ENCODE measurements at places on chromosomes 16 and 17.

GRCh38 chr17:52297230-52298010 is 138.9 kb upstream of the CA10 start:
- DNase-seq, result no peak

GRCh38 chr17:57266902-57267311 is 10.6 kb downstream of the MSI2 start:
- no peak for DNase-seq

- DNase-seq, result no peak
Measured at GRCh38 chr17:72774236-72774635, 318.3 kb downstream of the SLC39A11 start.

- DNase-seq, result peak; percentile 74
Measured at GRCh38 chr17:32609085-32609484, 122.3 kb downstream of the CDK5R1 start.

GRCh38 chr17:21460358-21460757 is 84.2 kb downstream of the KCNJ12 start:
- no peak for DNase-seq

DNA sequence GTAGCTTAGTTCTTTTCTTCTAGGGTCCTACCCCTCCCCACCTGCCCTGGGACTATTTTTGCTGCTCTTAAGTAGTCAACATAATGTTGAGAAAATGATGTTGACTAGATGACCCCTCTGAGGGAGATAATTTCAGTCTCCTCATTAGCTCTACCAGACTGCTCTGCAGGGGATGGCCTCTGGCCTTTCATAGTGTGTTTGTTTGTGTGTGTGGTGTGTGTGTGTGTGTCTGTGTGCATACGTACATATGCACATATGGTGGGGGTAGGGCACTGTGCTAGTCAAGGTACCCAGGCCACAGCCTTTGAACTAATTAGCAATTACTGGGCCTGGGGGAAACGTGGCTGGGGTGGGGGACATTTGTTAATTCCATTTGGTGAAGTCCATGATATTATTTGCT is 254.0 kb downstream of the SHISA9 start:
- DNase-seq, result no peak

- no peak for DNase-seq
Measured at GRCh38 chr16:55480228-55480655, 1.2 kb downstream of the MMP2 start.

- no peak for DNase-seq
Measured at GRCh38 chr16:30524575-30525568, 1.5 kb downstream of the ZNF768 start.

DNA sequence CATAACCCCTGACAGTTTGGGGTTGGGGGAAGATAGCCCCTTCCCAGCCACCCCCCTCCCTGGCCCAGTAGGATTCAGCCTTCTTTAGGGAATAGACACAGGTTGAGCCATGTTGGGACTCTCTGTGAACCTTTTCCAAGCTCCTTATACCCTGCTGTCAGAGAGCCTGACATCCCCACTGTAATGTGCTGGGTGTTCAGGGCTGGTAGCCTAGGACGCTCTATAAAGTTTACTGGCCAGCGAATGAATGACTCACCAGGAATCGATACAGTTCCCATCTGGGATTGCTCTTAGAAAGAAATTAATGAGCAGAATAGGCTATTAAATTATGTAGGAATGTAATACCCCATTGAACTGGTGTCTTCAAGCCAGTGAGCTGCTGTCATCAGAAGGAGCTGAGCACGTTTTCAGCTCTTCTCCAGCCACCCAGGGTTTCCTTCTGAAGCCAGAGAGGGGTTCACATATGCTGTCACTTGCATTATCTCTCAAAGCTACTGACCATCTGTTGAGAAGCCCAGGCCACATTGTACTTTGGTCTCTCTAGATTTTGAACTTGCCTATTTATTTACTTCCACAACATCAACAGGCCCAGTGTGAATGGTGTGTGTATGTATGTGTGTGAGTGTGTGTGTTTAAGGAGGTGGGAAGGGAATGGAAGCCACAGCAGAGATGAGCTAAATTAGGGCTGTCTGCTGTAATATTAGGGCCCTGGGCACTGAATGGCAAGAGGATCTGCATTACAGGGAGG is 64.9 kb downstream of the SPACA3 start:
- no peak for DNase-seq

GRCh38 chr16:81746566-81746965 is 32.5 kb upstream of the PLCG2 start:
- DNase-seq, result no peak

DNA sequence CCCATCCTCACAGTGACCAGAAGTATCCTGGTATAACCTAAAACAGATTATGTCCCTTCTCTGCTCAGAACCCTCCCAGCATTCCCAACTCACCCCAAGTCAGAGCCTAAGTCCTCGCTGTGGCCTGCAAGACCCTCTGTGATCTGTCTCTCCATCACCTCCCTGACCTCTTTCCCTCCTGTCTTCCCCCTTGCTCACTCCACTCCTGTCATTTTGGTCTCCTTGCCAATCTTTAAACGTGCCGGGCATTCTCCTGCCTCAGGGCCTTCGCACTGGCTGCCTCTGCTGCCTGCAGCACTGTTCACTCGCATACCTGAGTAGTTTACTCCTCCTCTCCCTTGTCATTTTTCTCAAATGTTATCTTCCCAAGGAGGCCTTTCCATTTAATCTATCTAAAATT is 97.7 kb downstream of the GSG1L start:
- DNase-seq, result no peak

DNA sequence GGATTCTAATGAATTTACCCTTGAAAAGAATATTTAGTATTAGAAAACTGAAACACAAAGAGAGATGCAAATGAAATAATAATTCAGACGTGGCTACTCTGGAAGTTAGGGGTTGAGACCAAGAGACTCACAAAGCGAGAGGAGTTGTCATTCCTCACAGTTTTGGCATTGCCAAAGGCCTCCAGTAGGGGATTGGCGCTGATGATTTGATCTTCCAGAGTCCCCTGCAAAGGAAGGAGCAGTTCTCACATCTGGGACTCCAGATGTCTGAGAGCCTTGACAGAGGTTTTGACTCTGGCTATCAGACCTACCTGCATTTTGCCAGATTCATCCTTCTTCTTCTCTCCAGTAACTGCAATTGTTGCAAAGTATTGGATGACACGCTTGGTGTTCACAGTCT is 6.6 kb downstream of the MYH8 start:
- DNase-seq, result no peak

- DNase-seq, result no peak
Measured at GRCh38 chr16:9836118-9836736, 346.0 kb downstream of the GRIN2A start.

DNA sequence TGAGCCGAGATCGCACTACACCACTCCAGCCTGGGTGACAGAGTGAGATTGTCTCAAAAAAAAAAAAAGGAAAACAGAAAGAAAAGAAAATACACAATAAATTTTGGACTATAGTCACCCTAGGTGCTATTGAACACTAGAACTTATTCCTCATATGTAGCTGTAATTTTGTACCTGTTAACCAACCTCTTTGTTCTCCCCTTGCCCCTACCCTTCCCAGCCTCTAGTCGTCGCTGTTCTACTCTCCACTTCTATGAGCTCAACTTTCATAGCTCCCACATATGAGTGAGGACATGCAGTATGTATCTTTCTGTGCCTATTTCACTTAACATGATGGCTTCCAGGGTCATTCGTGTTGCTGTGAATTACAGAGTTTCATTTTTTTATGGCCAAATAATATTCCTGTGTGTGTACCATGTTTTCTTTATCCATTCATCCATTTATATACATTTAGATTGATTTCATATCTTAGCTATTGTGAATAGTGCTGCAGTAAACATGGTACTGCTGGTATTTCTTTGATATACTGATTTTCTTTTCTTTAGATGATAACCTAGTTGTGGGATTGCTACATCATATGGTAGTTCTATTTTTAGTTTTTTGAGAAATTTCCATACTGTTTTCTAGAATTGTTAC is 28.3 kb downstream of the VPS35L start:
- peak; percentile 42 for DNase-seq

- no peak for DNase-seq
Measured at GRCh38 chr16:19872179-19872863, 12.3 kb downstream of the GPRC5B start.

DNA sequence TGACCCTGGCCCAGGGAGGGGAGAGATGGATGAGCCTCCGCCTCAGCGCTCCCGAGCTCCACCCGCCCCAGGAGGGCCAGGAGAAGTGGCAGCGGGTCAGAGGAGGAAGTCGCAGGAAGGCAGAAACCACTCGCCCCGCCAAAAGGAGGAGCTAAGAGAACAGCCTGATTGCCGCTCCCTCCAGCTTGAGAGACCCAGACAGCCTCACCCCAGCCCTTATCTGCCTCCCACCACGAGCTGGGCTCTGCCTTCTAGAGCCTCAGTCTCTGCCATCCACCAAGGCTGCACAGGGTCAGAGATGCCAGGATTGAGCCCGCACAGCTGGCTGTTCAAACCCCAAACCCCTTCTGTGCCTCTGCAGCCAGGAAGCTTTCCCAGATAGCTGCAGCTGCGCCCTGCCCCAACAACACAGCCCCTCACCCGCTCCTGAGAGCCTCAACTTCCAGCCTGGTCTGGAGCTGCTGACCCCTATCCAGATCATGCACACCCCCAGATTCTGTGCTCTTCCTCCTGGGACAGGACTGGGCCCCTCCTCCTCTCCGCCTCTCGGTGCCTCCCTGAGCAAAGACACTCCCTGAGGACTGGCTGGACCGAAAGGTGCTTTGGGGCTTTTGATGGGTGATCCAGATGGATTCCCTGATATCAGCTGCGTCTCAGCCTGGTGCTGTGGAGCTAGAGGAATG is 1.0 kb upstream of the ATP2A3 start:
- no peak for DNase-seq

DNA sequence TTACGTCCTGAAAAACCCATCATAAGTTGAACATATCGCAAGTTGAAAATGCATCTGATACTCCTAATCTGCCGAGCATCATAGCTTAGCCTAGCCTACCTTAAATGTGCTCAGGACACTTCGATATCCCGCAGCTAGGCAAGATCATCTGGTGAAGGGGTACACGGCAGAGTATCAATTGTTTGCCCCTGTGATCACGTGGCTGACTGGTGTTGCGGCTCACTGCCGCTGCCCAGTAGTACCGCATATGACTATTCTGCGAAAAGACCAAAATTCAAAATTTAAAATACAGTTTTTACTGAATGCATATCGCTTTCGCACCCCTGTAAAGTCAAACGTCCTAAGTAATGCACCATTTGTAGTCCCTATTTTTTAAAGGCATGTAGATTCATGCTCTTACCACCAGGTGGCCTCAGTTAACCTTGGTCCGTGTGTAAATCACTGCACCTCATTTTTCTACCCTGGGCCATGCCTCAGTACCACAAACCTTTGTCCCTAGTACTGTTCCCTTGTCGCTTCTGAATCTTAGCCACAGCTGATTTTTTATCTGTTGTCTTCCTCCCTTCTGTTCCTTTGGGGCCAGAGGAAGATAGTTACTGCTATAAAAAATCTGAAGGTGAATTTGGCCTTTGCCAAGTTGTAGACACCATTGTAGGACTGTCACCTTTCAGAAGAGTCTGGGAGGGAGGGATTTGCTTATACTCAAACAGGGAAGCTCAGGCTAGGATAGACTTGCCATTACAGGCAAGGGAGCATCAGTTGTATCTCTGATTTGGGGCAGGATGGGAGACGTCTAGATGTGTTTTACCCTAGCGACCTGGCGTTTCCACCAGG is 34.4 kb downstream of the WWP2 start:
- peak; percentile 57 for DNase-seq

DNA sequence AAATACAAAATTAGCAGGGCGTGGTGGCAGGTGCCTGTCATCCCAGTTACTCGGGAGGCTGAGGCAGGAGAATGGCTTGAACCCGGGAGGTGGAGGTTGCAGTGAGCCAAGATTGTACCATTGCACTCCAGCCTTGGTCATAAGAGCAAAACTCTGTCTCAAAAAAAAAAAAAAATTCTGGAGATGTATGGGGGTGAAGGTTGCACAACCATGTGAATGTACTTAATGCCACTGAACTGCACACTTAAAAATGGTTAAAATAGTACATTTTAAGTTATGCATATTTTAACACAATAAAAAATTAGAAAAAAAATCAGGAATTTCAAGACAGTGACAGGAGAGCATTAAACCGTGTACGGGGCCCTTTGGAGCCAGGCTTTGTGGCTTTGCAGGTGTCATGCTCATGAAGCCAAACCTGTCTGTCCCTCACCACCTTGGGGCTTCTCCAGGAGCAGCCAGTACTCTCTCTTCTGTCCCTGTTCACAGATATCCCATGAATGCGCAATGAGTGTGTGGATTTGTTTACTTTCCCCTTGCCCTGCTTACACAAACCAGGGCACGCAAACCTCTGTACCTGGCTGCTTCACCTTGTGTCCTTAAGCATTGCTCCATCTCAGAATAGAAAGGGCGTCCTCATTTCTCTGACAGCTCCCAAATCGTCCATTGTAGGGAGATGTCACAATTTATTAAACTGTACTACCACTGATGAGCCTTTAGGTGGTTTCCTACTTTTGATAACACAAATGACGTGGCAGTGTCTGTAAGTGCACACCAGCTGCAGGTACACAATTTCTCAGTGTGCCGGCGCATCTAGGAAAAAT is 58.2 kb upstream of the CBX4 start:
- DNase-seq, result no peak

DNA sequence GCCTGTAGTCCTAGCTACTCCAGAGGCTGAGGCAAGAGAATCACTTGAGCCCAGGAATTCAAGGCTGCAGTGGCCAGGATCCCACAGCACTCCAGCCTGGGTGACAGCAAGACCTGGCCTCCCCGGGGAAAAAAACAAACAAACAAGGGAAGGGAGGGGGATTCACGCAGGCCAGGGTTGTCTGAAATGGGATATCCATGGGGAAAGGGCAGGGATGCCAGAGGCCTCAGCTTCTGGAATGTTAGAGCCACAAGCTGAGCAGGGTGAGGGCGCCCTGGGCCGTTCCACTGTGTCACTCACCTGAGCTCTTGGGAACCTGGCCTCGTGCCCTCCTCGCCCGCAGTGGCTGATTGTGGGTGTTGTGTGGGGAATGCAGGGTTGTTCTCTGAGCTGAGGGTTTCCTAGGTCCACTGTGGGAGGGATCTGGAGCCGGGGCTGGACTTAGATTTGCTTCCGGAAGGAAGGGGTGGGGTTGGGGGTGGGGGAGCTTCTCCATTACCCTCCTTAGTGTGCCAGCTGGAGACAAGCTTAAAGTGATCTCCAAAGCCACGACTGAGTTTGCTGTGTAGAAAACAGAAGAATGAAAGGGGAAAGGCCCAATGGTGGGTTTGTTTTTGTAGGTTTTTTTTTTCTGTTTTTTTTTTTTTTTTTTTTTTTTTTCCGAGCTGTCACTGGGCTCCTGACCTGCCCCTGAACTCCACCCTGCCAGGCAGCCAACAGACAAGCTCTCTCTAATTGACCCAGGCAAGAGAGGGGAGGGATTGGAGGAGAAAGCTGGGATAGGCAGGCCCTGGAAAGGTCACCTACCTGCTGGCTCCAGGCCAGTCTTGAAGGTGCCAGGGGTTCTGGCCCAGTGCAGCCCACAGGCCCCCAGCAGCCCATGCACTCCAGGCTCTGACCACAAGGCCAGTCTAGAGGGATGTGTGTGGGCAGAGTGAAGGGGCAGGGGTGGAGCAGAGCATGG is at the start of gene SULT1A1:
SULT1A1 (minus strand) TSS at position 414 of the 964 bp plus-strand sequence. CDS start 1,189 bp downstream, outside the sequence.
- DNase-seq, result no peak

- DNase-seq, result no peak
Measured at GRCh38 chr16:68377667-68378393, 67.0 kb downstream of the PRMT7 start.

- DNase-seq, result no peak
Measured at GRCh38 chr16:3873482-3874173, 6.9 kb downstream of the CREBBP start.

GRCh38 chr17:49069585-49070273 is 62.8 kb upstream of the B4GALNT2 start:
- DNase-seq, result no peak
